ENCODE measurements at places on chromosomes 12 and 14.

DNA sequence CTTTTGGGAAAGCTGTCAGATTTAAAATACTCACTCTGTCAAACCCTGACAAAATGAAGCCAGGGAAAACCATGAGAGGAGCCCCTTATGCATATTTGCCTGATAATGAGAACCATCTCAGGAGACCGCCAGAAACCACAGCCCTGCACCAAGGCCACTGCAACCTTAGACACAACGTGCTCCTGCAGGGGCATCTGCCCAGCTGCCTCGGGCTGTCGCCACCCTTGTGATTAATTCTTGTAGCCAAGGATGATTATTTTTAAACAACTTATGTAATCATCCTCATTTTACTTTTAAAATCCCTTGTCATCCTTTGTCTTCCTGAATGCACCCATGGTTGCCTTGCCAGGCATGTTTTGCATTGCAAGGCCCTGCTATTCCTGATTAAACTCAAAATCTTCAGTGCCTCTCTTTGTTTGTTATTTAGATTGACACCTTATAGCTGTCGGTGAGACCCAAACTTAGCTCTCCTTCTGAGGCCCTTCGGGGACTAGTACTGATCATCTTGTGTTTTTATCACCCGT lies 766.4 kb upstream of the TMEM132C start:
- no peak for DNase-seq

- DNase-seq: no peak
Measured at GRCh38 chr12:54562750-54563356, 13.5 kb downstream of the PDE1B start.

GRCh38 chr12:68959891-68960464 lies 27.0 kb upstream of the CPM start:
- no peak for DNase-seq

DNA sequence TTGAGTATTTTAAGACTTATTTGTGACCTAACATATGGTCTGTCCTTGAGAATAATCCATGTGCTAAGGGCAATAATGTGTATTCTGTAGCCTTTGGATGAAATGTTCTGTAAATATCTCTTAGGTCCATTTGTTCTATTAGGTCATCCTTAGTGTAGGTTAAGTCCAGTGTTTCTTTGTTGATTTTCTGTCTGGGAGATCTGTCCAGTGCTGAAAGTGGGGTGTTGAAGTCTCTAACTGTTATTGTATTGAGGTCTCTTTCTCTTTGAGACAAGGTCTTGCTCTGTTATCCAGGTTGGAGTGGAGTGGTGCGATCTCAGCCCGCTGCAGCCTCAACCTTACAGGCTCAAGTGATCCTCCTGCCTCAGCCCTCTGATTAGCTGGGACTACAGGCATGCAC lies 108.0 kb downstream of the FIGNL2 start:
- DNase-seq: no peak

DNA sequence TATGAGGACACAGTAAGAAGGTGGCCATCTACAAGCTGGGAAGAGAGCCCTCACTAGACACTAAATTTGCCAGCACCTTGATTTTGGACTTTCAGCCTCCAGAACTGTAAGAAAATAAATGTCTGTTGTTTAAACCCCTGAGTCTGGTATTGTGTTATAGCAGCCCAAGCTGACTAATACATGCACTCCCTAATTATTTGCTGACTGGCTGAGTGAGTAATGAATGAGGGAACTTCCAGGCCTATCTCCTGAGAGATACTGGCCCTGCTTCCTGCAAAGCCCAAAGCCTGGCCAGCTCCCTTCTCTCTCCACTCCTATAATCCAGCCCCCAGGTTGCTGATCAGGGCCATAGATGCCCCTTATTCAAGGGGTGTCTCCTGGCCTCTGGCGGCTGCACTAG lies 120.0 kb upstream of the NOS1 start:
- DNase-seq: peak; percentile 61

Measured in PC-3 (cell line).